Upper lobe of left lung (tissue), 6 donors: ENCODE measurements at places on chromosomes 12 and 14. TPM values are rescaled to one million over a fixed set of nuclear protein-coding genes. Genes with fewer than 3 reads are reported as not detected.

- no peak for DNase-seq
Observed at GRCh38 chr14:90132821-90133570, 71.2 kb downstream of the KCNK13 start.

- DNase-seq, result peak; percentile 75
Observed at GRCh38 chr14:24365600-24366412, 2.2 kb upstream of the NFATC4 start.

- no peak for DNase-seq
Observed at GRCh38 chr12:10214136-10214894, 1.6 kb downstream of the GABARAPL1 start.

GRCh38 chr14:76497550-76498462, 121.9 kb downstream of the ESRRB start:
- DNase-seq, result no peak

DNA sequence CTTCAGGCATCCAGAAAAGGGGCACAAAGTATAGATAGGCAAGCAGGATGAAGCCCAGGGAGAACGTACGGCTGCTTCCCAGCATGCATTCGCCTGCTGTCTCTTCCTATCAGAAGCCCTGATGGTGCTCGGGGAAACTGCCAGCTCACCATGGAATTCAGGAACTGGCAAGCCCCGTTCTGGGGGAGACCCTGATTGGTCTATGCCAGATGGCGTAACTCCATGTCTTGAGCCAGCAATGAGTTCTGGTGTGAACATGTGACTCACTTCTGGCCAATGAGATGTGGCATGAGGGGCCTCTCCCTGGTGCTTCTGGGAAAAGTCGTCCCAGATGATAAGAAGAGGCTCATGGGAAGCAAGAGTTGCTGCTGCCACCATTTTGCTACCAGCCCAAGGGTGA, 270.8 kb downstream of the BCL11B start:
- no peak for DNase-seq

Gene BMP4
- 10.2 TPM for total RNA-seq
